ENCODE measurements at places on chromosomes 7 and 10.

DNA sequence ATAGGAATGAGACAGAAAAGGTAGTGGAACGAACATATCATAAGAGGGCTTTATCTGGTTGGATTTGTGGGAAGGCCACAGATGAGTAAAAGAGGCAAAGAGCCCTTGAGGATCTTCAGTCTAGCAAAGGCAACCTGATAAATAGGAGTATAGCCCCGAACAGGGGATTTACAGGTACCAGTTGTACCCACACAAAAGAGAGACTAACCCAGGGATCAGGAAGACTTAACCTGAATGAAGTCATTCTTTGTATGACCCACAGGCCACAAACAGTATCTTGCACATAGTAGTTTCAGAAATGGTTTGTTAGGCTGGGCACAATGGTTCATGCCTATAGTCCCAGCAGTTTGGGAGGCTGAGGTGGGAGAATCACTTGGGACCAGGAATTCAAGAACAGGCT lies 208.2 kb downstream of the ARHGAP21 start:
- DNase-seq, result no peak

DNA sequence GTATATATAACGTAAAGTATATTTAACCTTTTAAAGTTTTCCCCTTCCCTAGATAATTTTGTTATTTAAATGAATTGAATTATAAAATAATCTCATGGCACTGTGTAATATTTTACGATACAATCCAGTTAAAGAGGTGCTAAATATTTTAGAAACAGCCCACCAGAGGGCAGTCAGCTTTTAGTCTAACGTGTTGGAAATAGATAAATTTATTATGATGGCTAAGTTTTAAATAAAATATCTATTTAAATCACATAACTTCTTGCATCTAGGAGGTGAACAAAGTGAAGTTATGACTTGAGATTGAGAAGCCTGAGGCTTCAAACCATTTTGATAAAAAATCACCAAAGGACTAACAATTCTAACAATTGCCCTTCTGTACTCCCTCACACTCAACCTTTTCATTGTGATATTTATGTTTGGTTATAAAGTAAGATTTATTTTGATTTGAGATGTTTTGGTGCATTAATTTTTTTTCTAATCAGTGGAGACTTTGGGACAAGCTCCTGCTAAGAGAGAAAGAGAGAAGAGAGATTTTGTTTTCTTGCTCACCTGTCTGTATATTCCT lies 171.5 kb upstream of the SP4 start:
- peak; percentile 13 for DNase-seq

- peak; percentile 77 for DNase-seq
These were observed 83.0 kb upstream of the DUSP5 start for GRCh38 chr10:110414548-110415309.

DNA sequence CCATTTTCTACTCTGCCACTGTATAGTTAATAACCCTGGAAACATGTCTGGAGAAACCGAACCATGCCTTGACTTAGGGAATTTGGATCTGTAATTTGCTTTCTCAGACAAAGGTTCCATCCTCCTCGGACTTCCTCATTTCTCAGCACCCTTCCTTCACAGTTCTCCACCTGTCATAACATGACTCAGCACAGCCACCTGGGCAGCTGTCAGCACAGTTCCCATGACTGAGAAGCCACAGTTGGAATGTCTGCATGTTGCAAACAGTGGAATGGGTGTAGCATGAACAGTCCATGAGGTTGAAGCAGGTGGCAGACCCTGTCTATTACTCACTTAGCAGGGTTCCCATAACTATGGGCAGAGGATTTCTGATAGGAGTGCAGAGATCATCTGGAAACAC lies 634 bp upstream of the OR9A4 start:
- no peak for DNase-seq

DNA sequence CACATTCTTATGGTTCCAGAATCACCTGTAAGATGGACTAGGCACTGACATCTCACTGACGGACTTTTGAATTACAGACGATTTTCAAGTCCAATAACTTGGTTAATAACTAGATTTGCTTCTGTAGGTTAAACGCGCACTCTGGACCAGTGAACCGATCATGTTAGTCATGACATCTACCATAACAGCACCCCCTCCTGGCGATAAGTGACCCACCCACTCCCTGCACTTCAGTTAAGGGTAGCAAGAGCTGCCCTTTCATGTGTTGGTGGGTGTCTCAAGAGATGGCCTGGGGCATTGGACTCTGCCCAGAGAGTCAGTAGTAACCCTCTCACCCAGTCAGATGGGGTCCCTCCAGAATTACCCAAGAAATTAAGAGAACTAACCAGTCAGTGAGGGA lies 12.9 kb downstream of the GRM8 start:
- no peak for DNase-seq

- no peak for DNase-seq
These were observed 18.2 kb upstream of the KIAA1549 start for GRCh38 chr7:138999414-138999813.

DNA sequence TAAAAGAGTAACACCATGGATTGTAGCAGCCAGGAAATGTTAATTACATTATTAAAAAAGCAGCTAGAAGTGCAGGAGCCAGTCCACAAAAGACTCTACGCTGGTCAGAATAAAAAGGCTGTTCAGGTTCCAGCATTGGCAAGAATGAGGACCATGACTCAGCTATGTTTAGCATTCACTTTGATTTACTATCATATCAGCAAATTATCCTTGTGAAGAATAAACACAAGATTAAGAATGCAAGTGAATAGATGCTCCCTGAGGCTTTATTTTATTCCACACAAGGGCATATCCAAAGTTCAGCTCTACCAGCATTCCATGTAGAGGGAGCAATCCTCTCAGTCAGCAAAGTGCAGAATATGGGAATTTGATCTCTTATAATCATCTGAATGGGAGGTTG lies 13.6 kb downstream of the DGKB start:
- DNase-seq, result no peak

GRCh38 chr10:75122505-75122904 lies 11.0 kb downstream of the SAMD8 start:
- DNase-seq, result no peak

- no peak for DNase-seq
These were observed 332.0 kb upstream of the GALNT17 start for GRCh38 chr7:70799841-70800405.

DNA sequence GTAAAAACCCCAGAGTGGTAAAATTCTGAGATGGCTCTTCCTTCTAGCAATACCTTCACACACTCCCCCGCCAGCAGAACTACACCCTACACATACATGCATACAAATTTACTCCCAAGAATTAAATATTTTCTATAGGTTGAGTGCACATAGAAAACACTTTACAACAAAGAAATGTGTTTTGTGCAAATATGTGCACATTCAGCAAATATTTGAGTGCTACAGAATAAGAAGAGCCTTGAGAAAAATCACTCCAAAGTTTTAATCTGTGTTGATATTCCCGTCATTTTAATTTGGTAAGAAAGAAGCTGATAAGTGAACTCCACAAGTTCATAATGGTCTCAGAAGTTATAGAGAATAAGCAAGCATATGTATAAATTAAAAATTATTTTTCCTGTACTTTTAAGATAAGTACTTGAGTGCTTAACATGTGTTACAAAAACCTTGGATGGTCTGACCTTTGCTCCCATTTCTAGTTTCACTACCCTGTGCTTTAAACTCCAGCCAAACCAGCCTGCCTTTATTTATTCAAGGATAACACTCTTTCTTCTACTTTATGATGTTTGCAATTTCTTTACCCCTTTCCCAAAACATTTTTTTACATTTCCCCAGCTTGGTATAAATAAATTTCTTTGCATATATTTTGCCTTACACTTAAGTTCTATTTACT lies 733.5 kb upstream of the LRRTM3 start:
- no peak for DNase-seq

GRCh38 chr7:26369593-26369992 lies 77.9 kb downstream of the SNX10 start:
- DNase-seq, result peak; percentile 26

GRCh38 chr10:84541289-84541637 lies 212.9 kb downstream of the CCSER2 start:
- DNase-seq, result no peak

DNA sequence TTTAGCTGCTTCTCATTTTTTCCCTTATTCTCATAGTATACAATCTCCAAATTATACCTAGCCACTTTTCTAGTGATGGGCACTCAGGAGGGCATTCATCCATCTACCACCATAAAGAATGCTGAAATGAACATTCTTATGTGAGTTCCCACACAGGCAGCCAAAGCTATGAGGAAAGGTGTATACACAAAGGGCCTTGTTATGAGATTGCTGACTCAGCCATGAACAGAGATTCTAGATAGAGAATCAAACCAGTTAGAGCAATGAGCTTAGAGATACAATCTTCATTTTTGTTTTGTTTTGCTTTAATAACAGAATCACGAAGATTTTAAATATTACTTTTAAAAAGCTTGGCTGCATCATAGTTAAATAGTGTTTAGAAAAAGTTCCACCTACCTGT lies 54.8 kb upstream of the TNKS2 start:
- no peak for DNase-seq

- no peak for DNase-seq
These were observed at the start of gene ELN for GRCh38 chr7:74027683-74028320. ELN (plus strand) TSS chr7:74028173; CDS start chr7:74028188, 15 bp downstream.

DNA sequence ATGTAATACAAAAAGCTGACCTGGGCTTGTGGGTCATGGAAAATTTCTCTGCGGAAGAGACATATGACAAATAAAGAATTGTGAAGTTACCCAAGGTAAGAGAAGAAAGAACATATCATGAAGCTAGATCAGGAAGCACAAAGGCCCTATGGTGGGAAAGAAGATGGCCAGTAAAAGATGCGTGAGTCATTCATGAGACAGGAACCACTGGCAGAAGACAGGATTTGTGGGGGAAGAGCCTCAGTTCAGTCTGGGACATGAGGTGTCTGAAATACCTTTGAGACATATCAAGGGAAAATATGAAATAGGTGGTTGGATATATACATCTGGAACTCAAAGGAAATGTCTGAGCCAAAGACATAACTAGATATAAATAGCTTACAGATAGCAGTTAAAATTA lies 27.7 kb upstream of the AMPH start:
- no peak for DNase-seq

DNA sequence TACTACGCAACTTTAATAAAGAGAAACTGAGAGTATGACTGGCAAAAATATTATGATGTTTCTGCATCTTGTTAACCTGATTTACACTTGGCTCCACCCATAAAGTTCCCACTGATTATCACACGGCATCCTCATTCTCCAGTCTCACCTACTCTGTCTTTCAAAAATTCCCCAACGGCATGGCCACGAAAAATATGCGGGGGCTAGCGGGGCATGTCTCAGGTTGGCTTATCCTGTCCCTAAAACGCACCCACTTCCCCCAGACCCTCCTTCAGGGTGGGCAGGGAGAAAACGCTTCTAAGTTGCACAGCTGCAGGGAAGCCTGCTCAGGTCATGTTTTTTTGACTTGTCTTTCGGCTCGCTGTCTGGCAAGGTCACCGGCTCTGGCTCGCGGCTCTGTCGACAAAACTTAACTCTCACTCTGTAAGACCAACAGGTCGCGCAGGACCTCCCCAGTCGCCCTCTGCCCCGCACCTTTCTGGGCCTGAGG lies 3.8 kb downstream of the CDK6 start:
- DNase-seq, result no peak

- no peak for DNase-seq
These were observed 582 bp downstream of the TPST1 start for GRCh38 chr7:66205741-66206090.

DNA sequence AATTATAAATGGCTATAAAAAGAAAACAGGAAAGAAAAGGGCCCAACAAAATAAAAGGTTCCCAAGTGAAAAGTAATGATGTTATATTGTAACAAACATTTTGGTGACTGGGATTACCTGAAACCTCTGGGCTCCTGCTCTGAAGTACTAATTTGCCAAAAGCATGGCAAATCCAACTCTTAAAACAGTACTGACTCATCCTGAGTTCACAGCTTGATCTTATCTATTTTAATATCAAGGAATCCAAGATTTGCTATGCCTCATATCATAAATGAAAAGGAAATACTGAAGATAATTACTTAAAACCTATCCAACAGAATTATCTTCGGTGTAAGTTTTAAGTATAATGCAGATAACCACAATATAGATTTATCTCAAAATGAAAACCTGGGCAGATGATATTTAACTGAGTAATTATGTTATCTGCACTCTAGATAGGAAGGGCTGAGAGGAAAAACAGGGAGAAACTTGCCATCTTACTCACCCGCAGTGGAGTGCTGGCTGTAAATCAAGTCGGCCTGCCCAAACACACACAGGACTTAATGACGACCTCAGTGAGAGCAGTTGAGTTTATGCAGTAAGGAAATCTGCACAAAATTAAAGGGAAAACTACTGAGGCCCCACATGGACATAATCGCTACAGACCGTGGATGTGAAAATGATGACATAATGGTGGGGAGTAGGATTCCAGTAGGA lies 48.4 kb downstream of the MPP7 start:
- DNase-seq, result no peak

GRCh38 chr7:1054438-1054837 lies 10.1 kb downstream of the GPR146 start:
- no peak for DNase-seq

DNA sequence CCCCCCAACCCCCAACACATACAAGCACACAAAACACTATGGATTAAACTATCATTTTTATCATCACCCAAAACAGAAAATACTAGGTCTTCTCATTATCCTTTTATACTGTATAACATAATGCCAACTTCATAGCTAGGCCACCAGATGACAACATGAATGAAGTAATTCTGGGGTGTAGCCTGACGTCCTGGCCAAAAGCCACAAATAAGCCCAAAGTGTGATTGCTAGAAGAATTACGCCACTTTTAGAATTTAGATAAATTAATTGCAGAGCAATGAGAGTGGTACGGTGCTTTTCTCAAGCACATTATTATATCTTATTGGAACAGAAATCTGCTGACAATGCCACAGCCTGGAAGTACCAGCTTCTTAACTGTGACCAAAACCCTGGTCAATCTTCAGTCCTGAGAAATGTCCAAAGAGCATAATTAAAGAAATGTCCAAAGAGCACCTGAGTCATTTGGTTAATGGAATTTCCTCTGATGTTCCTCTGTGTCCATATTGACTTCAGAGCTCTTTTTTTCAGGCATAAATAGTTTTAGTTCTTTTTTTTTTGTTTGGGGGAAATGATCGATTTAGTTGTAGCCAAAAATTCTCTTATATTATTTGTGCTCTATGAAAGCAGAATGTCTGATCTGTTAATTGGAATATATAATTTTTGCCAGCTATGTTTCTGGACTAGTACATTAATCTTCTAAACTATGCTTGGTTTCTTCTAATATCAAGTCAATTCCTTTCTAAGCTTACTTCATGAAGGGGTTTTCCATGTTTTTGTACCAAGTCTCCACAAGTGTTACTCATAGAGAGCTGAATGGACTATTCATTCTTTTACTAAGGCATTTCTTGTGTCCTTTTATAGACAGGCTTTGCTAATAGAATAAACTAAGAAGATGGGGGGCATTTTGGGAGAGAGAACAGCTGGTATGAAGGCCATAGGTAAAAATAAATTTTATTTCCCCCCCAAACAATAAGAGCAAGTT lies 233.4 kb upstream of the SLC26A5 start:
- no peak for DNase-seq
